HS-5 (cell line): ENCODE measurements at places on chromosomes 7 and 10.
A peak's percentile ranks its signal among the peaks of the same experiment; 100 is the strongest.

DNA sequence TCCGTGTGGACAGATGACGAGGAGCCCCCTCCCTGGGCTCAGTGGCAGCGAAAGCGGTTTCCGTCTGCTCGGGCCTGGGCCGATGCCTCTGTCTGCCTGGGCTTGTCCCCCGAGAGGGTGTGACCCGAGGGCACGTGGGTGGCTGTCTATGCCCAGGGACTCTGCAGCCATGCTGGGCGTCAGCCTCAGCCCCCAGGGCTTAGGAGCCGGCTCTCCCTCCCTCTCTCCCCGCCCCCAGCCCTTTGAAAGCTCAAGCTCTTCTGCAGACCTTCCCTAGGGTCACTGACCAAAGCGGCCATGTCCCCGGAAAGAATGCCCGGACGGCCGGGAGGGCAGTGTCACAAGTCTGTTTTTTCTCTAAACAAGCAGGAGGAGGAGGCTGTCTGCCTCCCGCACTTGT is 7.1 kb downstream of the MICALL2 start:
- no peak for DNase-seq

DNA sequence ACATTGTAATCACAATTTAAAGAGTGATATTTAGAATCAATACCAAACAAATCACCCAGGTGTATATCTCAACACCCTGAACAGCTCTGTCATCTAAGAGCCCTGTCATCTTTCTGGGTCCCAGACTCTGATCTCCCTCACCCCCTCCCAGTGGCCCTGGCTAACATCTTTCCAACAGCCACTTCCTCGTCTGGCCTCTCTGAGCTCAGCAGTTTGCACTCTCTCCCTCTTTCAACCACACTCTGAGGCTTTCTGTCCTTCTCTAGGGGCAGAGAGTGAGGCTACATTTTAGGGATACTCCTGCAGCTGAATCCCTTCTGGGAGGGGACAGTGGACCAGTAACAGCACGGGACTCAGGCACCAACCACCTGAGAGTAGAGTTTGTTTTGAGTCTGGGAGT is 17.1 kb upstream of the PRRT4 start:
- DNase-seq, result no peak

DNA sequence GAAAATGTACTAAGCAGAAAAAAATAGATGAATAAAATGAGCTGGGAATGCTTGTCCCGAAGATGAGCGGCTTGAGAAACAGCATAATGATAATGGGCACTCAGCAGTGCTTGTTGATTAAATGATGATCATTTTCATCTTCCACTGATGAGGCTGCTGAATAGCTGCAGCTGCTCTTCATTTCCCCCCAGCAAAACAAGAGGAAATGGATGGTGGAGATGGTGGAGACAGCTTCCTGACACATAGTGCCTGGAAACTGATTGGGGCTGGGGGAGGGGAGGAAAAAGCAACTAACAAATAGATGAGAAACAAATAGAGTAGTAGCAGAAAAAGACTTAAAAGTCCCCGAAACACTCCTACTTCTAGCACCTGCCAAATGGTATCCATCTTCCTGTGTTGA is 41.4 kb downstream of the MRC1 start:
- no peak for DNase-seq

GRCh38 chr7:83449781-83450180 is 199.2 kb downstream of the SEMA3E start:
- DNase-seq, result no peak

DNA sequence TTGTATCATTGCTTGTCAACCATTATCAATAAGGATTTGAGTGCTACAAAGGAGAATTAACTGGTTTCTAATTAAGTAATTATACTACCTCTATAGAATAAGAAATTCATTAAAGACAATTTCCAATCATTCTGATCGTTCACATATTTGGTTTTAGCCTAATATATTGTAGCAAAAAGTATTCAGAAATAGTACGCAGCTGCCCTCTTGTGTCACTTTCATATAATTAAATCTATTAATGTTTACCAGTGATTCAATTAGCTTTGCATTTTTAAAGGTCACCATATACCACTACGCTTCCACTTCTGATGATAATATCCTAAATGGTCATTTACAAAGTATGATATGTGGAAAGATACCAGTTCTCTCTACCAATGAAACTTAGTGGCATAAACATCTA is 128.3 kb downstream of the NEBL start:
- no peak for DNase-seq

- peak; percentile 78 for DNase-seq
Measured at GRCh38 chr10:14476641-14477407, 146.1 kb upstream of the FRMD4A start.

DNA sequence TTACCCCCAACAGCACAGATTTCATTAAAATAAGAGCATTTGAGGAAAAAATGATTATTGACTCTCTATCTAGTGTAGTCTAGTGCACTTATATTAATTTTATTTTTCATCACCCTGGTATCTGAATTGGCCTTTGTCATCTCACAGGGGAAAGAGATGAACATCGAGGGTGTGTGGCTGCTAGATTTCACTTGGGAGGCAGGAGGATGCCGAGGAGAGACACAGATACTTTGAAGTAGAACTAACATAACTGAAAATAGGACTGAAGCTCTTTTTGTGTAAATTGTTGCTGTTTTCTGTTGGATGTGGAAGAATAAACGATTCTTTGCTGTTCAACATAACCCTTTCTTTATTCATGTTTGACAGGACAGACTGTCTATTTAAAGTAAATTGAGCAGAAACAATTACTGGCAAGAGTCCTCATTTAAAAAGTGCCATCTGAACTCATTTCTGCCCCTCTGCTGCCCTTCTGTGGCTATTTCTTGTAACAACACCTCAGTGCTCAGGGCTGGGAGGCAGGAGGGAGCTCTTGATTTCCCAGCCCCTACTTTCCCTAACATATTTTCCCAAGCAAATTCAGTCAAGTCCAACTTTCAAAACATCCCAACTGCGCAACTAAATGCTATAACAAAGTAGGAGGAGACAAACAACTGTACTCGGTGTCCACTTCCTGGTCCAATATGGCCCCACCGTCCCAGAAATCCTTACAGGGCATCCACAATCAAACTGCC is 15.6 kb downstream of the LYZL1 start:
- peak; percentile 13 for DNase-seq

GRCh38 chr10:115073796-115074195 is 19.4 kb upstream of the ATRNL1 start:
- no peak for DNase-seq

- DNase-seq, result no peak
Measured at GRCh38 chr10:119395280-119396007, 147.1 kb downstream of the RGS10 start.

GRCh38 chr10:52459097-52459496 is 145.0 kb downstream of the DKK1 start:
- DNase-seq, result no peak

- no peak for DNase-seq
Measured at GRCh38 chr7:76400248-76400647, 9.2 kb downstream of the SSC4D start.

- DNase-seq, result peak; percentile 50
Measured at GRCh38 chr7:80634505-80634904, 3.9 kb upstream of the CD36 start.

DNA sequence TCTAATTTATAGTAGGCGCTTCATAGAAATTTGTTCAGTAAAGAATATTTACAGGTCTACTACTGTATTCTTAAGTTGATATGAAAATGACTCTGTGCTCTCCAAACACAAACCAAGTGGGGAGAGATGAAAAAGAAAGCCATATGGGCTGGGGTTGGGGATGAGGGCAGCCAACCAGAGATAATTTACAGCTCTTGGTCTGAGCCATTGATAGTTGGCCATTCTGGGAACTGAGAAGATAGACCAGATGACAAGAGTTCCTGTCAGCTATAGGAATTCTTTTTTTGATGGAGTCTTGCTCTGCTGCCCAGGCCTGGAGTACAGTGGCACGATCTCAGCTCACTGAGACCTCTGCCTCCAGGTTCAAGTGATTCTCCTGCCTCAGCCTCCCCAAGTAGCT is 57.4 kb downstream of the LAMB4 start:
- no peak for DNase-seq

GRCh38 chr7:92765725-92766124 is 70.6 kb downstream of the CDK6 start:
- DNase-seq, result no peak

- DNase-seq, result no peak
Measured at GRCh38 chr7:132205509-132205908, 370.8 kb downstream of the PLXNA4 start.

GRCh38 chr10:125263551-125263950 is 103.2 kb upstream of the CTBP2 start:
- DNase-seq, result peak; percentile 49

GRCh38 chr10:4931587-4931986 is 31.6 kb upstream of the AKR1C1 start:
- DNase-seq, result no peak

- DNase-seq, result peak; percentile 91
Measured at GRCh38 chr7:36048141-36048901, 104.7 kb upstream of the EEPD1 start.

GRCh38 chr7:128859232-128860157 is 3.2 kb upstream of the ATP6V1F start:
- DNase-seq, result no peak

GRCh38 chr10:133196936-133197758 is 32.9 kb upstream of the UTF1 start:
- no peak for DNase-seq

GRCh38 chr7:124536156-124536762 is 229.3 kb downstream of the GPR37 start:
- DNase-seq, result peak; percentile 14
